Activated CD4-positive, alpha-beta T cell treated with anti-CD3 and anti-CD28 coated beads for 48 hours (primary cell): ENCODE measurements at places on chromosomes 1 and 21.

DNA sequence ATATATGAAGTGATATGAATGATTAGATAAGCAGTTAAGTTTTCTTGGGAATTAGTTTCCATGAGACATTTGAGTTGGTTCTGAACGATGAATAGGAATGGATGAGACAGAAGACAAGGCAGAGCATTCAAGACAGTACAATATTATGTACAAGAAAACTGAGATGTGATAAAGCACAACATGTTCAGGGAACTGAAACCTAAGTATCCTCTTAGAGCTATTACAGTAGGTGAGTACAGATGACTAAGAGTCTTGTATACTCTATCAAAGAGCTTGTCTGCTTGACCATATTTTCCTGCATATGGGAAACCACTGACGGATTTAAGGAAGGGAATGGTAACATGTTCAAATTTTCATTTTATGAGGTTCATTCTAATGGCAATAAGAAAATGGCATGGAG lies 61.6 kb downstream of the NME7 start:
- DNase-seq = no peak

GRCh38 chr21:45264912-45265515 lies 22.7 kb downstream of the POFUT2 start:
- DNase-seq = no peak

DNA sequence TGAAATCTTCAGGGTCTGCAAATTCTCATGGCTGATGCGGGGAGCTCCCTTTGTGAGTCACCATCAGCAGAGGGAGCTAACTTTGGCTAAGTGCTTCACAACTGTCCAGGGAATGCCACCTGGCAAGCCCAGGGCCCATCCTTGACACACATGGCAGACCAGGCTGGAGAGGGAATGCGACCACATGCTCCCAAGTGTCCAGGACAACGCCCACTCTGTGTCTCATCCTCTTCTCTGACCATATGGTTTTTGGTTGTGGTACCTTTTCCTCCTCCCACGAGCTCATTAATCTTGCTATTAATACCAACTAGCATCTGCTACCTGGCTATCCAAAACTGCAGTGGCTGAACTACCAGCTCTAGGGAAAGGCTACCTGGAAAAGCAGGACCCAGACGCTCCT lies 37.1 kb upstream of the CLSTN1 start:
- no peak for DNase-seq

DNA sequence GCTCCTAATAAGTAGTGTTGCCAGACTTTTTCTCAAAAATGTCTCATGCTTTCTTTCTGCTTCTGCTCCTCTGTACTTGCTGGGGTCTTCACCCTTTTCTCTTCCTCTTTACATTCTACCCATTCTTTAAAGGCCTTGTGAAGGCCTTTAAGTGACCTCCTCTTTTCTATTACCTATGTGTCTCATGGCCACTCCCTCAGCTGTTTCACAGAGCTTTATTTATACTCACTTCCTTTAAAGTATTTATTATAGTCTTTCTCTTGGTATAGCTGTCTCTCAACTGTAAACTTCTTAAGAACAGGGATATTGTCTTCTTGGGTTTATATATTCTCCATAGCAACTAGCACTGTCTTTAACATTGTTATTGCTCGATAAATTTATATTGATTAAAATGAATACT lies 792 bp downstream of the GOLPH3L start:
- no peak for DNase-seq

DNA sequence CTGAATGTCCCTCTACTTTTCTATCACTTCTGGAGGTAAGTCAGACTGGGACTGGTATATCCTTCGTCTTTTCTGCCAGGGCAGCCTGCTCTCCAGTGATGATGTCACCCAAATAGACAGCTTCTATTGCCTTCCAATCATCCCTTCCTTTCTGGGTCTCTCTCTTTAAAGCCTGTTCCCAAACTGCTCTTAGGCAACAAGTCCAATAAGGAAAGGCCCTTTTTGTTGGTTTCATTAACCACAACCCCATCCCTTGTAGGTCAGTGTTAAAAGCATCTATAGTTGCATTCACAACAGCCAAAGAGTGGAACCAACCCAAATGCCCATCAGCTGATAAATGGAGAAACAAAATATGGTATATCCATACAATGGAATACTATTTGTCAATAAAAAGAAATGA lies 114.4 kb downstream of the CNIH3 start:
- no peak for DNase-seq

GRCh38 chr1:167756730-167757405 lies 35.1 kb downstream of the MPZL1 start:
- no peak for DNase-seq
